Stimulated activated CD8-positive, alpha-beta memory T cell treated with anti-CD3 and anti-CD28 coated beads, Interleukin-7, amount 100 ng/mL, for 1 hour (primary cell): ENCODE measurements at places on chromosomes 7 and 10.

DNA sequence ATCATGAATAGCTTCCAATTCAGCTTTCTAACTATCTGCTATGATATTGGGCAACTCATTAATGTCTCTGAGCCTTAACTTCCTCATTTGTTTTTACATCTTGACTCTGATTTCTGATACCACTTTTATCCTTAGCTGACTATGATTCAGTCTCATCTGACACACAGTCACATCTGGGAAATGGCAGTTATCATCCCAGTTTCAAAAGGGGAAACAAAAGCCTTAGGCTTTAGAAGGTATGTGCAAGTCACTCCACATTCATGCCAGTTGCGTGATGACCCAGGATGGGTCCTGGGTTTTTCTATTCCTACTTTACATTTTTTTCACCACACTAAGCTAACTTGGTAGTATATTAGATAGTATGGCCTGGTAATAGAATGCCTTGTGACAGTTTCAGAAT lies 12.7 kb downstream of the SCIN start:
- no peak for DNase-seq

DNA sequence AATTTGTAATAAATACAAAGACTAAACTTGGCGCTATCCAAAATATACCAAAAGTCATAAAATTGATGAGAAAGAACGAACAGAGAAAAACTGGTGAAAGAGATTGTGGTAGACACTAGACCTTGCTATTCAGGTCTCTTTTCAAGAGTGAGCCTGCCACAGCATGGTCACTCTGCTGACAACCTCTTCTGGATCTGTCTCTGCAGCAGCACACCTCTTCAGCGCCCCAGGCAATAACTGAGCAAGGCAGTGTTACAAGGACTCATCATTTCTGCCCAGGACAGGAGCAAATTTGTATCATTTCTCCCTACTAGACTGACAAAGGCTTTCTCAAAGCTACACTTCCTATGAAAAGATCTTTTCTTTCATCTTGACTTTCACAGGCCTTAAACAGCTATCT lies 976.0 kb downstream of the DNAJB9 start:
- DNase-seq: no peak

DNA sequence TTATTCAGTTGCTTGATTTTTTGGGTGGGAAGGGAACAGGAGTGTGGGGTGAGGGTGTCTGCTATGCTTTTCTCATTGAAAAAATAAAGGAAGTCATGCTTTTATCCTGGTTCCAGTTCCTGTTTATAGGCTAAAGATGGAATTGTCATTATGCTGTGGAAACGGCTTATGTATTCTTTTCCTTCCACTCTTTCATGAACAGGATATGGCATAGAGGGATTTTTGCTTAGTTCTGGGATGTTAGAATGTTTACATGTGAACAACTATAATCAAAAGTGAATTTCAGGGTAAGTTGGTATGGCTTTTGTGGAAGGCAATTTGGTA lies 35.9 kb upstream of the PTPN12 start:
- DNase-seq: no peak

DNA sequence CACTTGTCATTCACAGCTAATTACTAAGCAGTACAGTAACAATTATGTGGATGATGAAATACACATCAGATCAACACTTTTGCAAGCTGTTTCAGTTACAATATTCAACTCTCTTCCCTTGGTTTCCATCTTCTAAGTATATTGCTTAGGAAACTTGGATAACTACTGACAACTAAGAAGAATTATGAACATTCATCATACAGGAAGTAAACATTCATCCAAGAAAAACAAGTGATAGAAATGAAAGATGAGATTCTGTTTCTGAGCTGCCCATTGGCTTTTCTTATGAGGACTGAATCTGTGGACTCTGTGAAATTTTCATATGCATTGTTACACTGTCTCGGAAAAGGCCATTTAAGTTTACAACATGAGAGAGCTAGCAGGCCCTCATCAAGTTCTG lies 240.2 kb downstream of the PRKG1 start:
- DNase-seq: no peak

DNA sequence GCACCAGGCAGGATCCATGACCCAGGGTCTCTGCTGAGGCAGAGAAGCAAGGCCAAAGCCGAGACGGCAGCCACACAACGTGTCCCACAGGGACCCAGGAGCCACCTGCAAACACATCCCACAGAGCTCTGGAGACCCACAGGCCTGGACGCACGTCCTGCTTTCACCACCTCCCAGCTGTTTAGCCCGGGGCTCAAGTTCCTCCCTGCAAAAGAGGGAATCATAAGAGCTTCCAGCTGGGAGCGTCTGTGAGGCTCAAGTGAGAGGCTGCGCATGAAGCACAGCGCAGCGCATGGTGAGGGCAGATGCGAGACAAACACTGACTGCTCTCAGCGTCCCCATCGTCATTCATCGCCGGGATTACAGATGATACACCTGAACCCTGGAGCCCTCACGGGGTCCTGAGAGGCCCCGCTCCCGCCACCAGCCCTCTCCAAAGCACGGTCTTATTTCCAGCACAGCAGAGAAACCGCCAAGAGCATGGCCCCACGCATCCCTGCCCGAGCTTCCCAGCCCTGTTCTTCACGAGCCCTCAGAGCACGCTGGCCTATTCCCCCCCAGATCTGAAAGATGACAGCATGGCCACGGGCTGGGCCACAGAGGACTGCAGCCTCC lies 88.7 kb downstream of the MAD1L1 start:
- DNase-seq: no peak

DNA sequence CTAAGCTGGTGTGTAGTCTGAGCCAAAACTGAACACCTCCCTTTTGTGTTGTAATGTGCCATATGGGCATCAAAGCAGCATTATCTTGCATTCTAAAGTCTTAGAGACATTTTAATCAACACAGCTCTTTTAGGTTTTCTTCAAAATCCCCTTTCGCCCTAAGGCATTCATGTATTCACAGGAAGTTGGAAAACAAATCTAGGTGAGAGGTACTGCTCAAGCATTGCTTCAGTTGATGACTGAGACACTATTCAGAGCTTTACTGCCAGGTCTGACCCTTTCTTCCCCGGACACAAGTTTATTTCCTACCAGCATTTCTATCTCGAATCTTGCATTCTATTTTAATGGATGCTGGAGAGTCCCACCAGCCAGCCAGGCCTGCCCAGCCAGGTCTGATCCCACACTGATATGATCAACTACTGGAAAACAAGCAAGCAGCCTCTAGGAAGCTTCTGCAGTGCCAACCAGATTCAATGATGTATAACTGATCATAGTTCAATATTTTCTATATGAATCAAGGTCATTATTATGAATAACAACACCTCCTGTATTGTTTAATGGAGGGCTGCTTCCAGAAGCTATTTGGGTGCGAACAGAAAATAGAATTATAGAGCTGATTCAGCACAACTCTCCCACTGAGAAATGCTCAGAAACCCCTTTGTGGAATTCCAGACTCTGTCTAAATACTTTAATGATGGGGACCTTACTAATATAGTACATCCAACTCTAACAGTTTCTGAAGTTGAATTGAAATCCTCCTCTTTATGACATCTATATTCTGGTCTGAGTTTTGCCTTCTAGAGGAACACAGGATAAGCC lies 4.0 kb upstream of the BRAF start:
- DNase-seq: no peak

- DNase-seq: no peak
These were observed 92.1 kb downstream of the HIP1 start for GRCh38 chr7:75646571-75647102.

GRCh38 chr7:121796936-121797656 lies 75.9 kb upstream of the PTPRZ1 start:
- DNase-seq: no peak

GRCh38 chr10:35762311-35763030 lies 120.4 kb upstream of the FZD8 start:
- no peak for DNase-seq

GRCh38 chr7:132655131-132655727 lies 79.0 kb upstream of the PLXNA4 start:
- DNase-seq: no peak

DNA sequence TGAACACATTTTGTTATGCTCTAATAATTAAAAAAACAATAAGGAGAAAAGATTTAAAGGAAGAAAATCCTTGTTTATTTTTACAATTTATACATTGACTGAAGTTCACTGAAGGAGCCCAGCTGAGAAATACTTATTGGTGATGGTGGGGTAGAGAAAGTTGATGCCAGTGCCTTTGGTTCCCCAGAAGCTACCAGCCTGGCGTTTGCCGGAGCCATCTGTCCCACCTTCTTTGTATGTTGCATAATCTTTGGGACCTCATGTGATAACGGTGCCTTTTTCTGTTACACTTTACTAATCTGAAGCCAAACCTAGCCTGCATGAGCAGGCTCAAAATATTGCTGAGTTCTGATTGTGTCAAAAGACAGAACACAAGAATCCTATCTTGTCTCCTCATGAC lies 22.7 kb downstream of the ZNF365 start:
- no peak for DNase-seq

GRCh38 chr7:55130395-55131141 lies 111.8 kb downstream of the EGFR start:
- DNase-seq: no peak

DNA sequence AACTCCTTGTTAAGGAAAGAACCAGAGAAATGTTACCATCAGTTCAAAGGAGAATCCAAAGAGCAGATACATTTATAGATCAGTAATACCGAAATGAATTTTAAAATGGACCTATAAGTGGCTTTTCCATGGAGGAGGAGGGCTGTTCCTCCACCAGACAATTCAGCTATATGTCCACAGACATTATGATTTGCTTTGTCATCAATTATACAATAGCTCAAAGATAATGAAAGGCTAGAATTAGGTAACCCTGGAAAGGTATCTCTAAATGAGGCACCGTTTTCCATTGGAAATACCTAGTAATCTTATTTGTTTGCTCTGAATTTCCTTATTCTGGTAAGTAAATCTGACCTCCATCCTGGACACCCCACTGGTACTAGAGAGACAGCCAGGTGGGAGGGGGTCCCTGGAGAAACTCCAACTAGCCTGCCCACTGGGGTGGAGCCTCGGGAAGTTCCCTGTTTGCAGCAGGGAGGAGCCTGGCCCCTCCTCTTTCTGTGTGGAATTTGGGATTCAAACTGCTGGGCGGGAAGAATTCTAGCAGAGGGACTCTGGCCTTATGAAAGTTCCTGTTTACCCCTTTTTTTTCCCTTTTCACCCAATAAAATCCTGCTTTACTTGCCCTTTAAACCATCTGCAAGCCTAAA lies 218.0 kb downstream of the PHF14 start:
- DNase-seq: no peak

- DNase-seq: no peak
These were observed 64.8 kb downstream of the FAM53B start for GRCh38 chr10:124679401-124679800.

- no peak for DNase-seq
These were observed 49.3 kb downstream of the ABCB4 start for GRCh38 chr7:87426160-87426559.

DNA sequence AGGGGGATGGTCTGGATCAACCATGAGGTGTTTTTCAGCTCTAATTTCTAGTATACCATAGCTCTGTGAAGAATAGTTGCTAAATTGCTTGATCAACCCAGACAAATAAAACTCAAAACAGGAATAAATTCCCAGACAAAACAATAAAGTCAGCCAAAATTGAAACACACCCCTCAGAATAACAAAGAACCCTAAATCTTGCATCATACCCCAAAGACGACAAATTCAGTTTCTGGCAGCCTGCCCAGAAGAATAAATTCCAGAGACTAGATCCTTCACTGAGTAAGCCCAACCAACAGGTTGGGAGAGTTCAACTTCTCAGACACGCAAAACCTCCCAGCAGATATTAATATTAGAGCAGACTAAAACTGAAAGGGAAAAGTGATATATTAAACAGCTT lies 11.2 kb upstream of the SEM1 start:
- no peak for DNase-seq
